Anterior cingulate cortex (tissue), 58 donors: ENCODE measurements at places on chromosomes 16 and 17.

DNA sequence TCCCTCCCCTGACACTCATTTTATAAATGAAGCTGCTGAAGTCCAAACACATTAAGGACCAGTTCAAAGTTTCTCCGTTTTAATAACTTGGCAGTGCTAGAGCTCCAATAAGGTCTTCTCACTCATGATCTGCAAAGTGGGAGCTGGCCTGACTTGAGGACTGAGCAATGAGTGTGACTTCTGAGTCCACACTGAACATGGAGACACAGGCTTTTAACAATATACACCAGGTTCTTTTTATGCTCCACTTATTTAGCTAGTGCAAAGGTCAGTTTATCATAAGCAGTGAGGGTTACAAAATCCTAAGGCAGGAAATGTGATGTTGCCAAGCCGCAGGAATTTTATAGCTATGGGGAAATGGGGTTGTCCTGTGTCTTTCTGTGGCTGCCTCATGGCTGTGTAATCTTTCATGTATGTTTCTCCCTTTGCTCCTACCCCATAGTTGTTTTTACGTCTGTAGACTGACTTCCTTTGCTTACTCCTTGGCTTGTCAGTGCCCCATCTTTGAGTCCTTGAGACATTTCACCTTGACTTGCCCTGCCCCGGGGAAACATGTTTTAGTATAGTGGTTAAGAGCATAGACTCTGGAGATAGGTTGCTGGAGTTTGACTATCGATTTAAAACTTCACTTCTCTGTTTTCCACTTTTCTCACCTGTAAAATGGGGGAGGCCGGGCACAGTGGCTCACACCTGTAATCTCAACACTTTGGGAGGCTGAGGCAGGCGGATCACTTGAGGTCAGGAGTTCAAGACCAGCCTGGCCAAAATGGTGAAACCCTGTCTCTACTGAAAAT, 12.2 kb upstream of the MMD start:
- no peak for DNase-seq

GRCh38 chr17:56680676-56681075, 87.2 kb downstream of the NOG start:
- no peak for DNase-seq

DNA sequence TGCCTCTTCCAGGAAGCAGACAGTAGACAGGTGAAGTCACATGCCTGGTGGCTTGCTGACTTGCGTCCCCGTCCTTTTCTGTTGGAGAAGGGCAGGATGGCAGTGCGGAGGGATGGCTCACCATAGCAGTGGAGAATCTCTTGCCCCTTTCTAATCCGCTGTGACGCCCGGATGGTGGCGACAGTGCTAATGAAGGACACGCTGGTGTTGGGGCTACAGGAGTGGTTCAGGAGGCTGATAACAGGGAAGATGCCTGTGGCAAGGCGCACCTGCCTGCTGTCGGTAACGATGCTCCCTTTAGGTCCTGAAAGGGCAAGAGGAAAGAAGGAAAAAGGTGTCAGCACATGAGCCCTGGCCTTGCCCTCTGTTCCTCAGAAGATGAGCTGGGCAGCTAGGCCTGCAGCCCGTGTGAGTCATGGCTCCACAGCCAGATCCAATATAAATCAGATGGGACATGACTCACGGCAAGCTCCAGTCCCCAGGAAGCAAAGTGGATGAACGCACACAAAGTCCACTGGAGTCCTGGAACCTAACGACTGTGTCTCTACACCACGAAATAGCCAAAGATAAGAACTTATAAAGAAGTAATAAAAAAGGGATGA, 25.5 kb downstream of the SERPINF1 start:
- no peak for DNase-seq

DNA sequence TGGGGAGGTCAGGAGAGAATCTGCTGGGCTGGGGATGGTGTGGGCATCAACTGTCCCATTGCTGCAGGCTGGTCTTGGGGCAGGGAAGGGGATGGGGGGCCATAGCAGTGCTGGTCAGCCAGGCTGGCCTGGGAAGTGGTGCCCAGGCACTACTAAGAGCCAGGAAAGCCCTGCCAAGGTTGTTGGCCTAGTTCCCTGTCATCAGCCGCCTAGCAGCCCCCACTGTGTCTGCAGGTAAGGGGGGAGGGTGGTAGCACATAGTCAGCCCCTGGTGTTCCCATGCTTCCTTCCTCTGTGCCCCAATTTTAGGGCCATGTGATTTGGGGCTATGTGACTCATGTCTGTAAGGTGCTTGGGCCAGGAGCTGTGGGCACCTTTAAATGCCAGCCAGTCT, 17.8 kb downstream of the GJD3 start:
- DNase-seq: no peak

GRCh38 chr17:10724546-10725195, 5.2 kb downstream of the TMEM220 start:
- DNase-seq: no peak

- no peak for DNase-seq
These were observed 21.9 kb downstream of the UNC13D start for GRCh38 chr17:75822119-75822799.

DNA sequence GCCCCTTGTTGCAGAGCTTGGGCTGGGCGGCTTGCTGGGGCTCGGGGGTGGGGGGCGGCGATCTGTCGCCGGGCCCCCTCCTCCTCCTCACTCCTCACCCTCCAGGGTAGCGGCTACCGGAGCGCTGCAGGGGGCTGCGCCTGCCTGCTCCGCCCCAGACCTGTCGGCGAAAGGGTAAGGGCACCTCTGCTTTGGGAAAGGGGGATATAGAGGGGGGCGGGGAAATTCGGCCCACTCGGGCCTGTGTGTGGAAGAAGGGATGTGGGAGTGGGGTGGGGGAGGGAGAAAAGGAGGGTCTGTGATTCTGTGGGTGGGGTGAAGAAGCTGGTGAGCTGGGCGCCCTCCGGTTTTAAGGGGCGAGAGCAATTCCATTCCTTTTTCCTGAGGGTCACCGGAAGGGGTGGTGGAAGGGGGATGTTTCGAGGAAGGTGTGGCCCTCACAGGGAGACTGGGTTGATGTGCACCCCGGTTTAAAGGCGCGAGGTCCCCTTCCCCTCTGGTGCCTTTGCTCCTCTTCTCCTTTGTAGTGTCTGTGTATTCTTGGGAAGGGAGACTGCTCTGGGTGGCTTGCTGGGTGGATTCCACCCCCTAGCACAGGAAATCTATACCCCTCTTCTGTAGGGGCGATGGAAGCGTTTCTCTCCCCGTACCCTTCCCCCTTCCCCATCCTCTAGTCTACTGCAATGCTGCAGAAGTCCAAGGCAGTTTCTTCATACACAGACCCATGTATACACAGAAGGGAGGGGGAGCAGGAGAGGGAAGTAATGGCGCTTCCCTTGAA, 878 bp downstream of the TAOK1 start:
- no peak for DNase-seq

- DNase-seq: no peak
These were observed at the start of gene SMIM36 for GRCh38 chr17:55510986-55511721. TSS of gene SMIM36 (minus strand) at chr17:55511452.

DNA sequence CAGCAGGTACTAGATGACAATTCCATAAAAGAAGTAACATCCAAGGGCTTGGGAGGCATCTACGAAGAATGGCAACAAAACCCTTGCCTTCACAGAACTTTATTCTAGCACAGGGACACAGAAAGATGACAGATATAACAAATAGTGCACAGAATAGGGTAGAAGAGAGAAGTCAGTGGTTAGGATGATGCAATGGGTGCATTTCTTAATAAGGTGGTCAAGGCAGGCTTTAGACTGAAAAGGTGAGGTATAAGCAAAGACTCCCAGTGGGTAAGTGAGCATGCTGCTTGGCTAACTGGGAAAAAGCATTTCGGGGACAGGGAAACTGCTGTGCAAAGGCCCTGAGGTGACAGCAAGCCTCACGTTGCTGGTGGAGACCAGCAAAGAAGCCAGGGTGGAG, 175.9 kb downstream of the XYLT1 start:
- DNase-seq: no peak

- DNase-seq: no peak
These were observed 18.5 kb upstream of the ZFHX3 start for GRCh38 chr16:73066331-73066926.

DNA sequence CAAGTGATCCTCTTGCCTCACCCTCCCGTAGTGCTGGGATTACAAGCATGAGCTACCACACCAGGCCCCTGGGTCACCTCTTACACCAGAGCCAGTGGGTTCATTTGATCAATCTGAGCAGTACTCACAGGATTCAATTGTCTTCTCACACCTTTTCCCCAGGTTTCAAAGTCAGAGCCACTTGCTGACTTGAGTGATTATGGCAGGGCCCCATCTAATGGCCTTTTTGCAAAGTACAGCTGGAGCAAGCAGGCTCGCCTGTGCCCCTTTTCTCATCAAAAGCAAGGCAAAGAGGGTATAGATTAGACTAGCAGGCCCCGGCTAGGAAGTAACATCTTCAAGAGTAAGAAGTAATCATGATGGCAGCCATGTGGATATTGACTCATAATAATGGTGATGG, 114.8 kb upstream of the NOL11 start:
- no peak for DNase-seq

DNA sequence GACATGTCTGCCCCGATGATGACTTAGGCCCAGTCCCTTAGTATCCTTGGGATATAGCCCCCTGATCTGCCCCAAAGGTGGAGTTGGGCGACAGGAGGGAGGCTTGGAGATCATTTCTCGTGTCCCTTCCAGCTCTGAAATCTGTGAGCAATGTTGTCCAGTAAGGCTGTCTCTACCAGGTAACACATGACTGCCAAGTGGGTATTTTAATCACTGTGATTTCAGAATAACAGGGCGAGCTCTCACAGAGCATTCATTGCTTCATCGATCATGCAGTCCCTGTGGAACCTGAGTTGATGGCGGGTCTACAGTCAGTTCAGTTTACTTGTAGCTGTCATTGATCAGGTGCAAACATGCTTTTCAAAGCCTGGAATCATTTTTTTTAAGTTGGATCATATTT, 39.2 kb downstream of the KSR1 start:
- DNase-seq: no peak

- DNase-seq: no peak
These were observed 25.5 kb downstream of the GPRC5B start for GRCh38 chr16:19859166-19859565.

DNA sequence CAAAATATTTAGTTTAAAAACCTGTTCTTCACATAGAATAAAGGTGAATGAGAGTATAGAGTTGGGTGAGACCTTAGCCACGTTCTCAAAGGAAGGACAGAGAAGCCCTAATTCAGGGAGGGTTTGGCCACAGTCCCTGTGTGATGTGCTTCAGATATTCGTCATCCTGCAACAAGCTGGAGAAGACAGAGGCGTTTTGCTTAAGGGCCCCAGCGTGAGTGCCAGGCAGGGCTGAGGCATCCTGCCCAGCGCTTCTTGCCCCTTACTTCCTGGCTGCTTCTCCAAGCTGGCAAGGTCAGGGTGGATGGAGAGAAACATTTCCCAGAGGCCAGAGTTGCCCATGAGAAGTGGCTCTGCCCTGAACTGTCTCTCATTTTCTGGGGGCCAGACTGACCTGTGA, 46.9 kb downstream of the AXIN2 start:
- no peak for DNase-seq

- no peak for DNase-seq
These were observed 372 bp upstream of the NDE1 start for GRCh38 chr16:15649727-15650018.

- DNase-seq: no peak
These were observed 17.7 kb upstream of the CORO6 start for GRCh38 chr17:29640413-29640812.

GRCh38 chr17:41588126-41588810, 1.6 kb upstream of the KRT14 start:
- DNase-seq: no peak

GRCh38 chr17:74963656-74964055, 8.9 kb downstream of the HID1 start:
- DNase-seq: no peak

DNA sequence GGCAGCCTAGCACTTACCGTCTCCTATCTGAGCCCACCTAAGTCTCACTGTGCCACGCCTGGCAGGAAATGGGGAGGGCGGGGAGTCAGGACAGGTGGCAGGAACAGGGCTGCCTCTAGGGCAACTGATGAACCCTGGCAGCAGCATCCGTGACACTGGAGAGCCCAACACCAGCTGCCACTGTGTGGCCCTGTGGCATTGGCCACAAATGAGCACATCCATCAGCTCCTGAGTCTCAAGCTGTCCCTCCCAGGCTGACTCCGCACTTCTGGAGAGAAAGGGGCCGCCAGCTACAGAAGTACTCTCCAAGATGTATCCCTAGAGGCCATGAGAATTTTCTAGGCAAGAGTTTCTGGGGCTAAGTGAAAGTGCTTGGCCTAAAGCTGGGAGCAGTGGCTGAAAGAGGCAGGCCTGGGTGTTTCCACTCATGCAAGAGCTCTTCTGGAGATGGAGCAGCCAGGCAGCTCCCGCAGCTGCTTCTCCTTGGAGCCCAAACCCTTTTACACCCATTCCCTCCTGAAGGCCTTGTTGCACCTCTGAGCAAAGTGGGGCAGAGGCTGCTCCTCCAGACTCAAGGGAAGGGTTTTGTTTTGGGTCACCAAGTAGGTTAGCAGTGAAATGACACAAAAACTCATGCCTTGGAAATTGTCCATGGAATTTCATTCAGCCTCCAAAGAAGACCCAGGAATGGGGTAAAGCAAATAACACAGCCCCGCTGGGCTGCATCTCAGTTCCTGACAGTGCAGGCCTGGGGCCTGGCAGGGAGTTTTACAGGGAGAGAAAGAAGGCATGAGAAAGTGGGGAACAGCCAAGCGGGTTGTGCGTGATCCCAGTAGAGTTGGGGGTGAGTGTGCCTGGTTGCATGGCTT, 25.8 kb downstream of the PEMT start:
- no peak for DNase-seq

DNA sequence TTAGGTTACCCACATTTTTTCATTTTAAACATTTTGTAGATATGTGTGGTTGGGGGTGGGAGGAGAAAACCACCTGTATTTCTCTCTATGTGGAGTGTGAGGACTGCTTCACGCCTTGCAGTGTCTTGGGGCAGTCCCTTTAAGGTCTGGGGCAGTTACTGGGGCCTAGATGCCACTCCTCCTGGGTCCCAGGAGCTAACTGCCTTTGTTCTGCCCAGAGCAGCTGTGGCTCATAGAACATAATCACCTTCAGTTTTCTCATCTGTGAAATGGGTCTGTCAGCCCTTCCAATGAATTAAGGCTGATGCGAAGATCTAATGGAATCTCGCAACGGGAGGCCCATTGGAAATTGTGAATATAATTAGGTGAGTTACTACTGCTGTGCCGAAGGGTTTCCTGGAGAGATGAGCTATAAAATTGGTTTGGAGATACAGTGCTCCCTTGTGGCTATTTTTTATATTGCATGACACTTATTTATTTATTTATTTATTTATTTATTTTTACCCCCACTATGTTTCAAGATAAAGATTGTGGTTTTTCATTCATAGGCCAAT, 22.9 kb downstream of the DHRS7C start:
- no peak for DNase-seq

DNA sequence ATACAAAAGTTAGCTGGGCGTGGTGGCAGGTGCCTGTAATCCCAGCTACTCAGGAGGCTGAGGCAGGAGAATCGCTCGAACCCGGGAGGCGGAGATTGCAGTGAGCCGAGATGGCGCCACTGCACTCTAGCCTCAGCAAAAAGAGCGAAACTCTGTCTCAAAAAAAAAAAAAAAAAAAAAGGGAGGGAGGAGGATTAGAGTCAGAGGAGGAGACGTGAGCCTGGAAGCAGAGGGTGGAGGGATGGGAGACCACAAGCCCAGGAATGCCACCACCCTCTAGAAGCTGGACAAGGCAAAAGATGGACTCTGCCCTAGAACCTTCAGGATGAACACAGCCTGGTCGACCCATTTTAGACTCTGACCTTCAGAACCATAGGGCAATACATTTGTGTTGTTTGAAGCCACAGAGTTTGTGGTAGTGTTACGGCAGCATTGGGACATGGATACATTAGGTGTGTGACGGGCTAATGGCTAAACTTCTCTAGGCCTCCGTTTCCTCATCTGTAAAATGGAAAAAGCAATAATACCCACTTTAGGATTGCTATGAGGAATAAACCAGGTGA, 2.1 kb upstream of the SMIM22 start:
- DNase-seq: no peak
